C1 segment of cervical spinal cord (tissue), 14 donors: ENCODE measurements at places on chromosomes 2 and 18.

GRCh38 chr2:205915130-205915524 is 170.8 kb downstream of the INO80D start:
- no peak for DNase-seq

DNA sequence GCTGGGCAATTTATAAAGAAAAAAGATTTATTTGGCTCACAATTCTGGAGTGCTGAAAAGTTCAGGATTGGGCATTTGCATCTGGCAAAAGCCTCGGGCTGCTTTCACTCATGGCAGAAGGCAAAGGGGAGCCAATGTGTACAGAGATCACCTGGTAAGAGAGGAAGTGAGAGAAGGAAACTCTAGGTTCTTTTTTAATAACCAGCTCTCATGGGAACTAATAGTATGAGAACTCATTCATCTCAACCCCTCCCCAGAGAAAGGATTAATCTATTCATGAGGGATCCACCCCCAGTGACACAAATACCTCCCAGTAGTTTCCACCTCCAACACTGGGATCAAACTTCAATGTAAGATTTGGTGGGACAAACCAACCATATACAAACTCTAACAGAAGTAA is 129.0 kb downstream of the EVA1A start:
- DNase-seq: no peak

DNA sequence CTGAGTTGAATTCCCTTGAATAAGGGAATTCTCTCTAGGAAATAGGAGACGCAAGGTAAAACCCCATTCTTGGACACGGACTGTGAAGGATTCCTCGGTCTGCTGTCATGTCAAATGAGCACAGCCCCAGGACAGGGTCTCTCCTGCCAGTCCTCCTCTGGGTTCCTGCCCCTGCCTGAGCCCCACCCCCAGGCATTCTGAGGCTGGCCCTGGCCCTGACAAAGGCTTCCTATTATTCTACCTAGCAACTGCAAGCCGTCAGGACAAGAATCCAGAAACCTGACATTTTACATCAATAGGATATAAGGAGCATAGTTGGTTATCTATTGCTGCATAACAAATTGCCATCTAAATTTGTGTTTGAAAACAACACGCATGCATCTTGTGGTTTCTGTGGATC is 253.3 kb upstream of the AGAP1 start:
- no peak for DNase-seq

- DNase-seq: no peak
Measured at GRCh38 chr2:134153294-134153880, 100.5 kb upstream of the MGAT5 start.
